ENCODE measurements at places on chromosomes 6 and 20. TPM values are rescaled to one million over a fixed set of nuclear protein-coding genes. Genes with fewer than 3 reads are reported as not detected.

Gene BPIFA1
- not detected for total RNA-seq

DNA sequence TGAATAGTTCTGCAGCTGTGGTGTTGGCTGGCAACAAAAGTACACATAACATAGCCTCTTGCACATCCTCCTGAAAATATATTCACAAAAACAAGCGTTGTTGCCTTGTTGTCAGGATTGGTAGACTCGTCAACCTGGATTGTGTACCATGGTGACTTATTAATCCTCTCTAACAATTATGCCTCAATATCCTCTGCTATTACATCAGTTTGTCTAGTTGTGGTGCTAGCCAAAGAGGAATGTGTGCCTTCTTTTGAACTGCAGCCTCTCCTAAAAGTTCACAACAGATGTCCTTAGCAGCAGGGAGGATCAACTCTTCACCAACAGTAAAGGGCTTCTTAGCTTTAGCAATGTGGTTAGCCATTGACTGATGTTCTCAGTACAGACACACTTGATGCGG, 3.6 kb upstream of the SF3B5 start:
- no peak for DNase-seq

DNA sequence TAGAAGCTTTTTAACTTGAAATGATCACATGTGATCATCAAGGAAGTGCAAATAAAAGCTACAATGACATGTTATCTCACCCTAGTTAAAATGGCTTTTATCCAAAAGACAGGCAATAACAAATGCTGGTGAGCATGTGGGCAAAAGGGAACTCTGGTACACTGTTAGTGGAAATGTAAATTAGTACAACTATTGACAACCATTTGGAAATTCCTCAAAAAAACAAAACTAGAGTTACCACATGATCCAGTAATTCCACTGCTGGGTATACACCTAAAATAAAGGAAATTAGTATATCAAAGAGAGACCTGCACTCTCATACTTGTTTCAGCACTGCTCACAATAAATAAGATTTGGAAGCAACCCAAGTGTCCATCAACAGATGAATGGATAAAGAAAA, 108.7 kb downstream of the HTR1B start:
- no peak for DNase-seq

GRCh38 chr6:113691260-113691656, 165.9 kb upstream of the MARCKS start:
- DNase-seq, result no peak

DNA sequence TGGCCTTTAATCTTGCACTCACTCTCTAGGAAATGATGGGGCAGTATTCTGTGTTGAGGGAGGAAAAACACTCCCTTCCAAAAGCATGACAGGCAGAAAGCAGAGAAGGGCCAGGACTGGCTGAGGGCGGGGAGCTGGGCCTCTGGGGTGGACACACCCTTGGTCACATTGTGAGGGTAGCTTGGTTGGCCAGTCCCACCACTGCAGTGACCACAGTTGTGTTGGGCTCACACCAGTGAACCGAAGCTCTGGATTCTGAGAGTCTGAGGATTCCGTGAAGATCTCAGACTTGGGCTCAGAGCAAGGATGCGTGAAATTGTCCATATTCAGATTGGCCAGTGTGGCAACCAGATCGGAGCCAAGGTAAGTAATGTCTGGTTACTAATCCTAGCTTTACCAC, at the start of gene TUBB1:
TUBB1 (plus strand) TSS at position 213 of the 400 bp plus-strand sequence; CDS start at position 307, 94 bp downstream.
- no peak for DNase-seq

- no peak for DNase-seq
These were observed 3.5 kb upstream of the RAMACL start for GRCh38 chr6:166589786-166590574.

All from colonic mucosa (tissue), 4 donors.